Stimulated activated CD4-positive, alpha-beta T cell treated with anti-CD3 and anti-CD28 coated beads, Interleukin-1b, Interleukin-23, amount 100 ng/mL, for 1 hour (primary cell): ENCODE measurements at places on chromosomes 3 and 15.

- DNase-seq, result no peak
Measured at GRCh38 chr3:78670094-78670493, 1097.7 kb downstream of the ROBO1 start.

DNA sequence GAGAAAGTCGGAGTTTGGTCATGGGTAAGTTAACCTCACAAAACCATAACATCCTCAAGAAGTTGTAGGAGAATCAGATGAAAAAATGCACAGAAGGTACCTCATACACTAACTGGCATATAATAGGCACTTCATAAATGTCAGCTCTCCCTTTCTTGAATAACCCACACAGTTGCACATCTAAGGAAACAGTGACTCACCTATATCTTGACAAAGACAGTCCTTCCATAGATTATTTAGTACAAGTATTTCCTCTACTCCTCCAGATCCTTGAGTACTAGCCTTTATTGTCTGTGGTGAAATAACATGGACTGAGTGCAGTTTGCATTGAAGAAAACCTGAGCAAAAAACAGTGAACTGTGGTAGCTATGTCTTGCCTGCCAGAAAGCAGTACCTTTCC is 46.6 kb downstream of the MAGI1 start:
- no peak for DNase-seq

DNA sequence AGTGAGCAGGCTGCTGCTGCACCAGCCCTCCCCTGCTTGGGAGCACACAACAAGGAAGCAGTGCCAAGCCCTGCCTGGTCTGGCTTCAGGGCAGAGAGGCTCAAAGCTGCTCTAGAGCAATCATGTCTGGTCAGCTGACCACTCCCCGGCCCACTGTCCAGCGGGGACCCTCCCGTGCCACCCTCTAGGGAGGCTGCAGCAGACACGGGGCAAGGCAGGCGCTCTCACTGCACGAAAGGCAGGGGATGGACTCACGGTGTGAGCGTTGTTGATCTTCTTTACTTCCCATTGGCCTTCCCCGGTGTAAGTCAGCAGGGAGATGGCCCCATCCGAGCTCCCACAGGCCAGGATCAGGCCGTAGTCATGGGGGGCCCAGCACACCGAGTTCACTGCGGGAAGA is 9.2 kb downstream of the SEC13 start:
- no peak for DNase-seq

GRCh38 chr3:116338713-116339112 is 106.6 kb downstream of the LSAMP start:
- DNase-seq, result no peak

DNA sequence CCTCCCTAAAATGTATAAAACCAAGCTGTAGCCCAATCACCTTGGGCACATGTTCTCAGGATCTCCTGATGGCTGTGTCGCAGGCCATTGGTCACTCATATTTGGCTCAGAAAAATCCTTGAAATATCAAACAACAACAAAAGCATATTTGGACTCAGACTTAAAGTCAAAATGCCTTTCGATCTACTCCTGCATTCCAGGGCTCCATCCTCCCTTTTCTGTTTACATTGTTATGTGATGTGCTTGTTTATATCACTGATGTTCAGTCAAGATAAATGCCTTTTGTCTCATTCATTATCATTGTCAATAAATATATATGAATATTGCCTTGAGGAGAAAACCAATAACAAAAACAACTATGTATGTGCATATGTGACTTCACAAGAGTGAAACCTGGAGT is 31.7 kb downstream of the HGD start:
- DNase-seq, result no peak

- no peak for DNase-seq
Measured at GRCh38 chr3:42456211-42456610, 45.8 kb upstream of the LYZL4 start.
